ENCODE measurements at places on chromosomes 5 and 9.
A peak's percentile ranks its signal among the peaks of the same experiment; 100 is the strongest.

- no peak overlapping the region for H3K27ac ChIP-seq
- no peaks in the 10 kb centered on the region for H3K4me1 ChIP-seq
- ATAC-seq = peak; percentile 77
- H3K4me3 ChIP-seq = no peak overlapping the region
These were observed 739 bp downstream of the CARD9 start for GRCh38 chr9:136372561-136373299.

- no peak overlapping the region for H3K4me3 ChIP-seq
- H3K36me3 ChIP-seq = no peaks in the 10 kb centered on the region
- no peaks in the 10 kb centered on the region for H3K4me1 ChIP-seq
- peaks cover 5% of the 10 kb centered on the region for H3K27me3 ChIP-seq
These were observed 35.6 kb upstream of the SEMA4D start for GRCh38 chr9:89533411-89534095.

- H3K4me3 ChIP-seq = no peak overlapping the region
- ATAC-seq = no peak
- no peak overlapping the region for H3K27ac ChIP-seq
These were observed 2.5 kb upstream of the DBH start for GRCh38 chr9:133633681-133634080.

DNA sequence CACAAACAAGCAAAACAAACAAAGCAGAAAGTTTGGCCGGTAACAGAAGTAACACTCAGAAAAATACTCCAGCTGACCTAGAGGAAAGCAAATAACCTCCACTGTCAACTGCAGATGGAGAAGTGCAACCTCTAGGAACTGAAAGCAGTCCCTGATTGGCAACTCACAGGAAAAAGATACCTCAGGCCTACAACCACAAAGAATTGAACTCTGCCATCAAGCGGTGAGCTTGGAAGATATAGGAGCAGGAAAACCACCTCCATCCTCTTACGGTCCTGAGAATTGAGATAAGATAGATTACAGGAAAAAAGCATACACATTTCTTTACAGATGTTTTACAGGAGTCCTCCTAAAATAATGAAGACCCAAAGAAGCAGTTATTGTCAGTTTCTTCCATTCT is 184.5 kb downstream of the PDZD2 start:
- H3K36me3 ChIP-seq = no peaks in the 10 kb centered on the region
- no peak overlapping the region for H3K4me3 ChIP-seq
- H3K27me3 ChIP-seq = no peaks in the 10 kb centered on the region
- peaks cover 5% of the 10 kb centered on the region for H3K4me1 ChIP-seq
- ATAC-seq = no peak

GRCh38 chr9:15843931-15844330 is 291.1 kb downstream of the CCDC171 start:
- ATAC-seq = no peak
- H3K4me1 ChIP-seq = no peaks in the 10 kb centered on the region
- no peaks in the 10 kb centered on the region for H3K27me3 ChIP-seq
- no peak overlapping the region for H3K4me3 ChIP-seq
- H3K27ac ChIP-seq = no peak overlapping the region

DNA sequence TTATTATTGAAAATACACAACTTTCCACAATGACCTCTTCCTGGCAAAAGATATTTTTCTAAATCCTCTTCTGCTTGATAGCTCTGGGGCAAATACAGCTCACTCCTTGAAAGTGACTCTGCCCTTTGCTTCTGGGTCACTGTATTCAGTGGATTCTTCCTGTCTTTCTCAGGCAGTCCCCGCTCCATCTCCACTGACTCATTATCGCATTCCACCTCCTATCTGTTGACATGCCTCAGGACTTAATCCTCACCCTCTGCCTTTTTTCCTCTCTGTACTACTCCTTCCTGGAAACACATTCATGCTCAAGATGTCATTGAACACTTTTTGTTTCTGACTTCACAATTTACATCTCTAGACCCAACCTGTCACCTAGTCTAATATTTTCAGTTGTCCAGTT is 8.4 kb upstream of the RGS7BP start:
- no peak for ATAC-seq
- H3K27me3 ChIP-seq = no peaks in the 10 kb centered on the region
- no peak overlapping the region for H3K27ac ChIP-seq
- H3K36me3 ChIP-seq = no peaks in the 10 kb centered on the region

GRCh38 chr5:26003966-26004365 is 1034.4 kb downstream of the CDH9 start:
- no peaks in the 10 kb centered on the region for H3K27me3 ChIP-seq
- ATAC-seq = no peak
- H3K27ac ChIP-seq = no peak overlapping the region

DNA sequence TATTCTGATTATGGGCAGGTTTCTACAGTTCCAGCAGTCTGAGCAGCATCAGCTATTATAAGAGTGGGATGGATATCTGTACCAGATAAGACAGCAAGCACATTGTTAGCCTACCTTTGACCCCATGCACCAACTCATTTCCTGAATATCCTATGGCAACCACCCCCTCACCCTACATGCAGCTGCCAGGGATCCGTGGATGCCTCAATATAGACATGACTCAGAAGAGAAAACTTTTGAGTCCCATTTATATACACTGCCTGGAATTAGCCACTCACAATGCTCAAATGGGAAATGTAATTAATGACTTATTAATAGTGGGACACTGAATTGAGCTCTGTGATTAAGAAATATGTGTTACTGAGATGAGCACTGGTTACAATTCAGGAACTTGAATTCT is 124.4 kb downstream of the SSBP2 start:
- H3K4me3 ChIP-seq = no peak overlapping the region
- peak overlapping the region; percentile 35 for H3K27ac ChIP-seq
- no peaks in the 10 kb centered on the region for H3K27me3 ChIP-seq
- H3K4me1 ChIP-seq = no peaks in the 10 kb centered on the region
- peaks cover 7% of the 10 kb centered on the region for H3K36me3 ChIP-seq
- peak; percentile 51 for ATAC-seq
